Activated naive CD8-positive, alpha-beta T cell treated with anti-CD3 and anti-CD28 coated beads for 36 hours (primary cell): ENCODE measurements at places on chromosomes 3 and 15.

DNA sequence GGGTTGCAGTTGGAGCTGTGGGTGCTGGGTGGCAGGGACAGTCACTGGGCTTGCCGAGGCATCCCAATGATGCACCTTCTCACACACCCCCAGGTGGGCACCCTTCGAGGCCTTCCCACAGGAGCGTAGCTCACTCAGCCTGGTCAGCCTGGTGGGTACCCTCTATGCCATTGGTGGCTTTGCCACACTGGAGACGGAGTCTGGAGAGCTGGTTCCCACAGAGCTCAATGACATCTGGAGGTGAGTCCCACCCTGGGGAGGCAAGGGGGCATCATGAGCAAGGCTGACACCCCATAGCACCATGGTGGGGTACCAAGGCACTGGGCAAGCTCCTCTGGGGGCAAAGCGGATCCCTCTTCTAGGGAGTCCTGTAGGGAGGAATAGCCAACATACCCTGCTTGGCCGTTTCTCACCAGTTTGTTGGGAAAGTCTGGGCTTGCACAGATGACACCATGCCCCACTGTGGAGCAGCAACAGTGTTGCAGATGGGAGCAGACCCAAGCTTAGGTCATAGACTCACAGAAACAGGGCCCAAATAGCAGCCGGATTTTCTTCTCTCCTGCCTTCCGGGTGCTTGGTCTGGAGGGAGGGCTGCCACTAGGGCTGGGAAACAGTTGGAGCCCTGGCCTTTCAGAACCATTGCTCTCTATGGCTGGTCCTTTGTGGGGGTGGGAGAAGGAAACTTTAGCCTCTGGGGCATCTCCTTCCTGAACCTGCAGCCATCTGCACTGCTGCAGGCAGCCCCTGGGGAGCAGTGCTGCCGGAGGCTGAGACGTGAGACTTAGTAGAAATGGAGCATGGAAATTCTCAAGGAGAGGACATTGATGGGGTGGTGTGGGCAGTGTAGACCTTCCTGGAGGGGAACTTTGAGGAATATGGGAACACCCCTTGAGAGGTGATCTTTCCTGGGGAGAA is 5.7 kb downstream of the KLHL40 start:
- no peak overlapping the region for H3K27ac ChIP-seq
- H3K4me3 ChIP-seq = no peak overlapping the region
- H3K36me3 ChIP-seq = no peaks in the 10 kb centered on the region

DNA sequence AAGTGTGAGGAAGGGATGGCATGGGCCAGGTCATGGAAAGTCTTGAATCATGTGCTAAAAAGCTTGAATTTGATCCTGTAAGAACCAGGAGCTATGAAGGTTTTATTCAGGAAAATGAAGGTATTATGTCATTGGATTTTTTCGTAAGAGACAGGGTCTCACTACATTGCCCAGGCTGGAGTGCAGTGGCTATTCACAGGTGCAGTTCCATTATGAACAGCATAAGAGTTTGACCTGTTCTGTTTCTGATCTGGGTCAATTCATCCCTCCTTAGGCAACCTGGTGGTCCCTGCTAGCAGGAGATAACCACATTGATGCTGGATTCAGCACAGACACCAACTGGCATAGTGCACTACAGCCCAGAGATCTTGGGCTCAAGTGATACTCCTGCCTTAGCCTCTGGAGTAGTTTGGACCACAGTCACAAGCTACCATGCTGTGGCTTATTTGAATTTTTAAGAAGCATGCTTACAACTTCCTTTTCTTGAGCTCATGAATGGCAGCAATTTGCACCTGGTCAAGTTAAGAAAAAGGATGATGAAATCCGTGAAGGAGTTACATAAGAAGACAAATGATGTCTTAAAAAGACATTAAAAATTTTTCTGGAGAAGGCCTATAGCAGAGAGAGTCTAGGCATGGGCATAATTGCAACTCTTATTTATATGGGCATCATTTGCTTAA is 79.1 kb downstream of the CADPS start:
- no peaks in the 10 kb centered on the region for H3K4me1 ChIP-seq
- no peak overlapping the region for H3K4me3 ChIP-seq
- DNase-seq = no peak
- no peaks in the 10 kb centered on the region for H3K27me3 ChIP-seq

DNA sequence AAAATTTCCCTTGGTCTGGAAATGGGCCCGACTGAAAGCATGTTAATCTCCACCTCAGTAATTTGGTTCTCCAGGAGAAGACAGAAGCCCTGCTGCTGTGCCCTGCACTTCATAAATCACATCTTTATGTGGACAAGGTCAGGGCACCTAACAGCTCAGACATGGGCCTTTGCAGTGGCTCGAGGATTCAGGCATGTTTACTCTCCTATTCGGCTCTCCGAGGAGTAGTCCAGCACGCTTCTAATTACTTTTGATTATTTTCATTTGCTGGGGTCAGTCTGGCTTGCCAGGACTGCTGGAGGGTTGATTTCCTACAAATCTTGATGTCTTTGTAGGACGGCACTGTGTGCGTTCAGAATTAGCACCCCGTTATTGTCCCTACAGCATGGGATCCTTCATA is 511.2 kb downstream of the MECOM start:
- no peak overlapping the region for H3K27ac ChIP-seq
- DNase-seq = no peak
- H3K36me3 ChIP-seq = no peaks in the 10 kb centered on the region
- H3K4me3 ChIP-seq = no peak overlapping the region
- peaks cover 9% of the 10 kb centered on the region for H3K4me1 ChIP-seq
- peaks cover 54% of the 10 kb centered on the region for H3K27me3 ChIP-seq

- no peak for DNase-seq
- H3K4me1 ChIP-seq = peaks cover 11% of the 10 kb centered on the region
- H3K4me3 ChIP-seq = no peak overlapping the region
- no peaks in the 10 kb centered on the region for H3K27me3 ChIP-seq
Observed at GRCh38 chr15:51878446-51879386, 49.3 kb downstream of the TMOD3 start.

GRCh38 chr3:189269365-189269764 is 97.6 kb downstream of the TPRG1 start:
- no peak overlapping the region for H3K4me3 ChIP-seq
- no peaks in the 10 kb centered on the region for H3K27me3 ChIP-seq
- H3K27ac ChIP-seq = no peak overlapping the region
- H3K36me3 ChIP-seq = no peaks in the 10 kb centered on the region
- DNase-seq = no peak

GRCh38 chr3:185040425-185040824 is 112.4 kb downstream of the C3orf70 start:
- H3K4me1 ChIP-seq = no peaks in the 10 kb centered on the region
- DNase-seq = no peak
- no peak overlapping the region for H3K4me3 ChIP-seq
- no peak overlapping the region for H3K27ac ChIP-seq

DNA sequence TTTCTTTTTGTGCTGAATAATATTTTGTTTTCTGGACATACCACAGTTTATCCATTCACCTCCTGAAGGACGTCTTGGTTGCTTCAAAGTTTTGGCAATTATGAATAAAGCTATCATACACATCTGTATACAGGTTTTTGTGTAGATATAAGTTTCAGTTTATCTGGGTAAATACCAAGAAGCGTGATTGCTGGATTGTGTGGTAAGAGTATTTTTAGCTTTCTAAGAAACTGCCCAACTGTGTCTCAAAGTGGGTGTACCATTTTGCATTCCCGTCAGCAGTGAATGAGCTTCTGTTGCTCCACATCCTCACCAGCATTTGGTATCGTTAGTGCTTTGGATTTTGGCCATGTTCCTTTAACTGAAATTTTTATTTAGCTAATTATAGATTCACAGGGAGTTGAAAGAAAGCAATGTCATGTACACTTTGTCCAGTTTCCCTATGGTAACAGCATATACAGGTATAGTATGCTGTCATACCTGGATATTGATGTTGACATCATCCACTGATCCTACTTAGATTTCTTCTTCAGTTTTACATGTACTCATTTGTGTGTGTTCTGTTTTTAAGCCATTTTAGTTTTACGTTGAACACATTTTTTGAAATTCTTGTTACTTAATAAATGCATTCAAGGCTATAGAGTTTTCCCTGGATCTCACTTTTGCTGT is 11.9 kb downstream of the ARID3B start:
- peaks cover 44% of the 10 kb centered on the region for H3K4me1 ChIP-seq
- peak overlapping the region; percentile 49 for H3K27ac ChIP-seq
- DNase-seq = no peak
- H3K27me3 ChIP-seq = no peaks in the 10 kb centered on the region

DNA sequence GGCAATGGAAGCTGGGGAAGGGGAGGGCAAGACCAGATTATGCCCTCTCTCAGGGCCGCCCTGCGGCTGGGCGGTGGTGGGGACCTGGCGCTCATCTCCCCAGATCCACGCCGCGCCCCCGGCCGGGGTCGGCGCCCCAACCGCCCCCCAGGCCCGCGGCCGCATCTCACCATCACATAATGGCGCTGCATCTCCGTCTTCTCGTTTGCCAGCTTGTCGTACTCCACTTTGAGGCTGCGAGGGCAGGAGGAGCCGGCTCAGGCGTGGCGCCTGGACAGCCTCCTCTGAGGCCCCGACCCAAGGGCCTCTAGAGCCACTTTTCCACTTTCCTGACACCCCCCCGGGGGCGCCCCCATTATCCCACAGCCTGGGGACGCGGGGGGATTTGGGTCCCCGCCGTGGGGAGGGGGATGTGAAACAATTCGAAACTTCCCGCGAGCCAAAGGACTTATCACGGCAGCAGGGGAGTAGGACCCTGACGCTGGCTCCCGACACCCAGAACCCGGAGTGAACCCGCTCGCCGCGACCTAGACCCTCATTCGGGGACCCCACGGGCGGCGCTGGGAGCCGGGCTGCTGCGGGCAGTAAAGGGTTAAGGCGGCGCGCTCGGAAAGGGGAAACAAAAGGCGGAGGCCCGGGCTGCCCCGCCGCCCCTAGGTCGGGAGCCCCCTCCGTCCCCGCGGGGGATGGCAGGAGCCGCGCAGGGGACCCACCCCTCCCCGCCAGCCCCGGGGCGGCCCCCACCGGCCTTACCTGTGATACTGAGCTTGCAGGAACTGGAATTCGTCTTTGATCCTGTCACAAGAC is 2.1 kb downstream of the TLE3 start:
- DNase-seq = peak; percentile 69
- peak overlapping the region; percentile 99 for H3K4me3 ChIP-seq
- H3K27me3 ChIP-seq = peaks cover 2% of the 10 kb centered on the region
- H3K27ac ChIP-seq = peak overlapping the region; percentile 97

DNA sequence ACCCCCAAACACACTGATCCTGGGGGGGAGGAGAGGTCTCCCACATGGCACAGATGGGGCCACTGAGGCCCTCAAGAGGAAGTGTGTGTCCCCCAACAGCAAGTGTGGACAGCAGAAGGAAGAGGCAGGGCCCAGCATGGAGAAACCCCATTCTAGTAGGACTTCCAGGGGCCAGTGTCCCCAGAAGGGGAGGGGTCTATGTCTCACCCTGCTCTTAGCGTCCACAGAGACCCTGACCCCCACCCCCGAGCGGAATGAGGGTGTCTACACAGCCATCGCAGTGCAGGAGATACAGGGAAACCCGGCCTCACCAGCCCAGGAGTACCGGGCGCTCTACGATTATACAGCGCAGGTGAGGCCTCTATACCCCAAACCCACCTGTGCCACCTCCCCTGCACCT is 35.3 kb downstream of the TSPAN3 start:
- H3K4me3 ChIP-seq = no peak overlapping the region
- H3K27me3 ChIP-seq = no peaks in the 10 kb centered on the region
- no peak overlapping the region for H3K27ac ChIP-seq
- peaks cover 33% of the 10 kb centered on the region for H3K36me3 ChIP-seq
- no peak for DNase-seq

DNA sequence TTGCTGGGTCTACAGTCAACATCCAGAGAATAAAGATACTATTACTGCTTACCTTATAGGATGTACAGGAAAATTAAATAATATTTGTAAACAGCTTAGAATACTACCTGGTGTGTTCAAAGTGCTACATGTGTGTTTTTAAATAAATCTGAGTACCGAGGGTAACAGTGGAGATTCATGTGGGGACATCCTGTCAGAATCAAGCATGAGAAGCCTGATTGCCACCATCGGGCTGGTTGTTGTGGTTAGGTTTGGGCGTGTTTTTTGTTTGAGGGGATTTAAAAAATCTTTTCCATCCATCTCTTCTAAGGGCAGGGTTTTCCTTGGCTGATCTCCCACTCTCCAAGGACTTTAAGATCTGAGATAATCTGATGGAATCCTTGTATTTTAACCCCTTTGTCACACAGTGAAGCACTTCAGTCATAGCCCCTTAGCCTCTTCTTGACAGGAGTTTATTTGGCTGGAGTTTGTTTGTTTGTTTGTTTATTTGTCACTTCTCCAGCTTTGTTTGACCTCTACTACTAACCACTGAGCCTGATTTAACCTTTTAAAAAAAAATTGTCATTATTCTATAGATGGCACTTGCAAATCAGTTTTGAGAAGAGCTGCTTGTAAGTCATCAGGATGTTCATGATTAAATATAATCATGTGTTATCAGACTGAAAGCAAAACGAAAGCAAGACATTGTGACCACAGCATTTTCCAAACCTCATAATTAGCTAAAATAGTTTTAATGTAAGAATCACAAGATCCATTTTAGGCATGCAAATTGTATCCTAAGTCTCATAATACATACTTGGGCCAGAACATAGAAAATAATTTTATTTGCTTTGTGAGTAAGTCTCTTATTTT is 72.8 kb upstream of the RARB start:
- no peaks in the 10 kb centered on the region for H3K36me3 ChIP-seq

- H3K36me3 ChIP-seq = no peaks in the 10 kb centered on the region
- H3K27me3 ChIP-seq = peaks cover 8% of the 10 kb centered on the region
- H3K4me1 ChIP-seq = peaks cover 7% of the 10 kb centered on the region
- no peak overlapping the region for H3K27ac ChIP-seq
- no peak for DNase-seq
Observed at GRCh38 chr3:133932009-133932408, 36.3 kb upstream of the RAB6B start.

GRCh38 chr15:88401251-88401995 is 65.8 kb downstream of the MRPL46 start:
- peaks cover 6% of the 10 kb centered on the region for H3K4me1 ChIP-seq
- H3K27ac ChIP-seq = no peak overlapping the region
- no peak for DNase-seq
- no peak overlapping the region for H3K4me3 ChIP-seq

- no peak for DNase-seq
- peaks cover 30% of the 10 kb centered on the region for H3K4me1 ChIP-seq
- H3K36me3 ChIP-seq = peaks cover 18% of the 10 kb centered on the region
- no peak overlapping the region for H3K4me3 ChIP-seq
- no peaks in the 10 kb centered on the region for H3K27me3 ChIP-seq
- no peak overlapping the region for H3K27ac ChIP-seq
Observed at GRCh38 chr15:94253742-94254141, 22.4 kb downstream of the MCTP2 start.
